ENCODE measurements at places on chromosomes 4 and X.

- ATAC-seq = no peak
Observed at GRCh38 chrX:20388594-20388993, 121.9 kb upstream of the RPS6KA3 start.

DNA sequence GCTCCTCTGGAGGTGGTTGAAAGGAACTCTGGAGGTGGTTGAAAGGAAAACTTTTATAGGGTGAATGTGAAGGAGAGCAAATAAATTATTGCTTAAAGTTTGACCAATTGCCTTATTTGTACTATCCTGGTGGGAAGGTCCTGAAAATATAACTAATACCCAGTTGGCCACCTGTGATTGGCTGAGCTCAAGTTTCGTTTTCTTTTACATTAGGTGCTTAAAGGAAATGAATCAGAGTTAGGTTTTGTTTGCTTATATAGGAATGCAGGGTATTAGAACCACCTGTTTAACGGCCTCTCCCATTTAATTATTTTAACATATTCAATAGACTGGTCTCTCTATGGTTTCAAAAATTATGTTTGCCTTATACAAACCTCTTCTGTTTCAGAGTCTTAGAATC lies 497.6 kb downstream of the PRR32 start:
- ATAC-seq = no peak

DNA sequence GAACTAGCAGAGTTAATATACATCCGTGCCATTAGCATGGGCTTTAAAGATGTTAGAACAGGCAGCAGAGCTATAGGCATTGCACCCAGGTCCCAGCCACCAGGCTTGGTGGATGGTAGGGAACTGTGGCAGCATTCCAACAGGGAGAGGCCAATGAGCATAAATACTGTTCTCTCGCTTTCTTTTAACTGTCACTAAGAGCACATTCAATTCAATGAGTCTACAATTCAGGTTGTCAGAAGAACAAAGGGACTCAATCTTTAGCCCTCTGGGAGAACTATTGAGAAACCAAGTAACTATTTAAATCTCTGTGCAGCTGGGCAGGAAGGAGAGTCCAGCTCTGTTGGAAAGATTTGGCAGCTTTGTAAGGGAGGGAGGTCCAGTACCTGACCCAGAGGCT lies 165.6 kb downstream of the CHIC1 start:
- ATAC-seq = no peak

DNA sequence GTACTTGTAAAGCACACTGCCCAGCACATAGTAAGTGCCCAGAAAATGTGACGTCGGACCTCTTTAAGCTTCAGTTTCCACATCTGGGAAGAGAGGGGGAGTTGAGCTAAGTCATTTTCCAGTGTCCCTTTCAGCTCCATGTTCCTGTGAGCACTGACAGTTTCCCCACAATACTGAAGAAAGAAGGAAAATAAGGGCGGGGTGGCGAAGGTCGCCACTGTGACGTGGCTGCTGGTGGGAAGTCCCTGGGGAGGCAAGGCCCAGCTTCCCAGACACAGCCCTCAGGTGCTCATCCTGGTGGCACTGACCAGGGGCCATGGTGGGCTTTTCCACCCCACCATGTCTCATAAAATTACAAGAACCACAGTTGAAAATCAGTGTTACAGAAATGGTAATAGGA lies 121.8 kb downstream of the PTTG2 start:
- no peak for ATAC-seq

GRCh38 chrX:21408307-21408706 lies 34.1 kb downstream of the CNKSR2 start:
- no peak for ATAC-seq

All from activated CD4-positive, CD25-positive, alpha-beta regulatory T cell treated with anti-CD3 and anti-CD28 coated beads, Interleukin-2, amount 50 U/mL, for 24 hours (primary cell).